Left colon (tissue), 2 donors: ENCODE measurements at places on chromosomes 7 and 10. TPM values are rescaled to one million over a fixed set of nuclear protein-coding genes. Genes with fewer than 3 reads are reported as not detected.

DNA sequence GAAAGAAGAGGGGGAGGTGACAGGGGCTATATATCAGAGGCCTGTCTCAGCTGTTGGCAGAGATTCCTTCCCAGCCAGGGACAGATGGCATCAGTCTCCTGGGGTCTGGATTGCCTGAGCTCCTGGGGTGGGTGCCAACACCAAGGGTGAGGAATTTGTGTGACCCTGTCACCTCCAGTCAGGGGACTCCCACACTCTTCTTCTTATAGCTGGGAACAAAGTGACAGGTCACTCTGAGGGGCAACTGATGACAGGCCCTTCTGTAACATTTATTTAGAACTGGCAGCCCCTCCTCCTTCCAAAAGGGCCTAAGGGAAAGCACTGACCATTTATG, 53.7 kb upstream of the DUSP5 start:
- DNase-seq, result no peak

The ITGA8 gene
- 6.1 TPM for total RNA-seq

- DNase-seq, result no peak
Observed at GRCh38 chr7:129146237-129146979, 1.9 kb downstream of the TSPAN33 start.

- DNase-seq, result no peak
Observed at GRCh38 chr7:101846800-101847538, 29.5 kb downstream of the CUX1 start.

GRCh38 chr7:130266961-130267321, 278 bp downstream of the CPA2 start:
- no peak for DNase-seq

DNA sequence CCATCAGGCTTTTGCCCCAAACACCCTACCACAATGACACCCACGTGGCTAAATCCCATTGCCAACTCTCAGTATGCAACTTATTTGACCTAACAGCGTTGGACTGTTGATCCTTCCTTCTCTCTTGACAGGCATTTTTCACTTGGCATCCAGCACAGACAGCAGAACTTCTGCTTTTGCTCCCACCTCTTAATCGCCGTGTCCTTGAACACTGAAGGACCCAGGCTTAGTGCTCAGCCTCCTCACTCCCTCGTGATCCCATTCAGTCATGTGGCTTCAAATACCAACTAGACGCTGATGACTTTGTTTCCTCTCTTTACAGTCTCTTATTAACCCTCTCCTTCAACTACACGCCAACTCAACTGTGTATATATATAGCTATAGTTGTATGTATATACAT, 25.0 kb downstream of the ZFAND2A start:
- DNase-seq, result no peak

- DNase-seq, result no peak
Observed at GRCh38 chr10:99996671-99997648, 12.8 kb downstream of the DNMBP start.

GRCh38 chr10:11887381-11888227, 64.4 kb downstream of the PROSER2 start:
- no peak for DNase-seq

The GPR26 gene
- not detected for total RNA-seq

GRCh38 chr10:124921261-124921660, 20.7 kb upstream of the ZRANB1 start:
- no peak for DNase-seq

DNA sequence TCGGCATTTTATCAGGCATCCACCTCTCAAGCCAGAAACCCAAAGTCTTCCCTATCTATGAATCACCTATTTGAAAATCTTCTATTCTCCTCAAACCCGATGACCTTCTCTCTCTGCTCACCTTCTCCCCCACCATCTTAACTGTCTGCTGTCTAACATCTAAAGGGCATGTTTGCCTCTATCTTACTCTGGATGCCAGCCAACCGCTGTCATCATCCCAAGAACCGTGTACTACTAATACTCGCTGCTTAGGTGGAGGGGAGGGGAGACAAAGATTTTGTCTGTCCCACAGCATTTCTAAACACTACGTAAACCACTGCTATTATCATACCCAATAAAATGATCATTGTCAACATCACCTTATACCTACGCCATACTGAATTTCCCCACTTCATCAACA, 29.5 kb downstream of the PAXIP1 start:
- DNase-seq, result no peak

GRCh38 chr10:91797048-91797690, 1.1 kb upstream of the TNKS2 start:
- no peak for DNase-seq

The CNNM1 gene
- 0.36 TPM for total RNA-seq

DNA sequence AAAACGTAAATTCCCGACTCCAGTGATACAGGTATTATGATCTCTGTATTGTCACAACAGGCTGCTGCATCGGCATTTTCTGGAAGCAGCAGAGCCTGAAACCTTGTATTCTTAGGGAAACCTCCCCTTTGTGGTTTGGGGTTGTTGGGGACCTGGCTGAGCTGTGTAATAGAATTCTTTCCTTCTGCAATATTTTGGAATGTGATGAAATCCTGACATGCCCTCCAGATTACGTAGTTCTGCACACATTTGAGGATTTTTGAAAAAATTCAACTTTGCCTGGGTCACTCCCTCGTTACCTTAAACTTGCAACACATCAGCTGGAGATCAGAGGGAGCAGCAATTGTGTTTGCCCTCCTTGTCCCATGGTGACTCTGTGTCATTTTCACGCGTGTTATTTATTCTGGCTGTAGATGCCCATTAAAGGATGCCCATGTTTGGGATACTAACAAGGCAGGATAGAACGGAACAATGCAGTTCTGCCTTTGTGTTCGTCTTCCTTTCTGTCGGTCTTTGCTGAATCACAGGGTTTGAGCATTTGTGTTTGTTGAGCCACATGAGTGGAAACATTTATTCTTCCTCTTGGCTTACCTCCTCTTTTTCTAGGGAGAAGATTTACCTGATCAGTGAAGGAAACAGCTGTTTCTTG, 181.7 kb downstream of the TCF7L2 start:
- no peak for DNase-seq
